ENCODE measurements at places on chromosomes 3 and 15.
A peak's percentile ranks its signal among the peaks of the same experiment; 100 is the strongest.

- DNase-seq: no peak
These were observed 141.6 kb upstream of the ARHGEF26 start for GRCh38 chr3:153979418-153980251.

DNA sequence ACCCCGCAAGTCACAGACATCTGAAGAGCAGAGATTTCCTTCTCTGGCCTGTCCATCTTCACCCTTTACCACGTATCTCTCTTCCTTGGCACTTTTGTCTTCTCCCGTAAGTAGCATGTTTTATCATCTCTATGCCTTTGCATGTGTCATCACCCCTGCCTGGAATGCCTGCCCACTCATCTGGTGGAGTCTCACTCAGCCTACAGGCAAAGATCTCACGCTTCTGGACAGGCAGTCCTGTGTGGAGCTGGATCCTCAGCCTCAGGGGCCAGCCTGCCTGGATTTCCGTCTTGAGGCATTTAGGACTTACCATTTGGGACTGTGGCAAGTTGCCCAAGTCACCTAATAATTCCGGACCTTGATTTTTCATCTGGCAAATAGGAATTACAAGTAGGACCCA is 114.3 kb upstream of the CACNA2D3 start:
- DNase-seq: no peak

DNA sequence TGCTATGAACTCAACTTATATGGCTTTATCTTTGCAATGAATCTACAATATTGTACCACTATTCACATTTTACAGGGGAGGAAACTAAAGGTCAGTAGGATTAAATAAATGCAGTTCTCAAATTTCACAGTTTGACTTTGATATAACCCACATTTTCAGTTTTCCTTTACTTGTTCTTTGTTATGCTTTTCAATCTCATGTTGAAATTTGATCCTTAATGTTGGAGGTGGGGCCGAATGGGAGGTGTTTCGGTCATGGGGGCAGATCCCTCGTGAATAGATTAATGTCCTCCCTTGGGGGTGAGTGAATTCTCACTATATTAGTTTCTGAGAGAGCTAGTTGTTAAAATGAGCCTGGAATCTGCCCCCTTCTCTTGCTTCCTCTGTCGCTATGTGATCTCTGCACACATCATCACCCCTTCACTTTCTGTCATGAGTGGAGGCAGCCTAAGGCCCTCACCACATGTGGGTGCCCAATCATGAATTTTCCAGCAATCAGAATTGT is 44.7 kb downstream of the CD200 start:
- no peak for DNase-seq

- no peak for DNase-seq
These were observed 50.1 kb upstream of the GATM start for GRCh38 chr15:45428491-45428890.

DNA sequence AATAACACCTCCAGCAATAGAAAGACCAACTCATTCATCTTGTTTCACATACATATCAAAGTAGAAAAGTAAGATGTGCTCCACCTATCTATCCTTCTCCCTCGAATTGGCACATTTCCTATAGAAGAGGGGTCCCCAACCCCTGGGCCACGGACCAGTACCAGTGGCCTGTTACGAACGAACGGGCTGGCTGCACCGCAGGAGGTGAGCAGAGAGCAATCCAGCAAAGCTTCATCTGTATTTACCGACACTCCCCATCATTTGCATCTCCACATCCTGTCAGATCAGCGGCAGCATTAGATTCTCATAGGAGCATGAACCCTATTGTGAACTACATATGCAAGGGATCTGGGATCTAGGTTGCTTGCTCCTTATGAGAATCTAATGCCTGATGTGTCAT is 95.0 kb upstream of the CGNL1 start:
- DNase-seq: no peak

- no peak for DNase-seq
These were observed 56.3 kb downstream of the SLCO2A1 start for GRCh38 chr3:133973249-133973980.

DNA sequence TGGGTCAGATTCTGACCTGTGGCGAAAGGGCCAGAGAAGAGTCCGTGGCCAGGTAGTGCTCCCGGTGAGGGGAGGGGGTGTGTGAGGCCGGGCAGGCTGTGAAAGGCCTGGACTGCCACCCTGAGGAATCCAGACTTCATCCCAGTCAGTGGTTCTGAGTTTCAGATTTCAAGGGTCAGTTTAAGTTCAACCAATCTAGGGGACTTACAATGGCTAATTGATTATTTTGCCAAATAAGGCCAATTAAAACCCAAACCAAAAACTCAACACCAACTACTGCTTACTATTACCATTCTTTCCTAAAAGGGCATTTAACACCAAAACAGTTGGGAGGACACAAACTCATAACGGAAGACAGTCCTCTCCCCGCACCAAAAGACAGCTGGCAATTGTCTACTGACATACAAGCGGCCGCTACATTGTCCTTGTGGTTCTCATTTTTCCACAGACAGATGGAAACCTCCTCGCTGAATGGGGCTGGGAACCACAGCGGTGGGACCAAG is 30.5 kb downstream of the TMEM44 start:
- no peak for DNase-seq

GRCh38 chr3:16279010-16279801 is 14.2 kb downstream of the OXNAD1 start:
- no peak for DNase-seq

- DNase-seq: no peak
These were observed 7.8 kb upstream of the NRROS start for GRCh38 chr3:196631682-196632045.

GRCh38 chr3:122299872-122300460 is 25.1 kb upstream of the CSTA start:
- no peak for DNase-seq

GRCh38 chr15:90665288-90666134 is 51.6 kb upstream of the BLM start:
- DNase-seq: peak; percentile 43

DNA sequence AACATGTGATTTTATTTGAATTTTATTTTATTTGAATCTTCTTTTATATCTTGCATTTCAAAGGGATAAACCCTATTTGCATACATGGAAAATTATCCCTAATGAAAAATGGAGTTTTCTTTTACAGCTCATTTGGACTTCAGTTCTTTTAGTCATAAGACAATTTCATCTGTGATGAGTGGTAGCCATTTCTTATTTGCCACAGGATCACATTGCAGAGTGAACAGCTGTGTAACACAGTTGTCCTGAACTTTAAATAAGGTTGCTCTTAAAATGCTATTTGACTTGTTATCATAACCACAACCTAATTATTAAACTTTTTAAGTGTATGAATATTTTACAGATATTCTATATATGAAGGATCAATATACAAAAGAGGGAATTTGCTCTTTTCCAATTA is 221.7 kb upstream of the ROPN1 start:
- no peak for DNase-seq
